ENCODE measurements at places on chromosomes 6 and 20.

GRCh38 chr20:39717936-39718335 is 755.8 kb downstream of the DHX35 start:
- DNase-seq, result no peak

GRCh38 chr6:7770111-7770510 is 44.2 kb downstream of the BMP6 start:
- DNase-seq, result no peak

GRCh38 chr20:40815156-40816038 is 126.4 kb upstream of the MAFB start:
- DNase-seq, result no peak

DNA sequence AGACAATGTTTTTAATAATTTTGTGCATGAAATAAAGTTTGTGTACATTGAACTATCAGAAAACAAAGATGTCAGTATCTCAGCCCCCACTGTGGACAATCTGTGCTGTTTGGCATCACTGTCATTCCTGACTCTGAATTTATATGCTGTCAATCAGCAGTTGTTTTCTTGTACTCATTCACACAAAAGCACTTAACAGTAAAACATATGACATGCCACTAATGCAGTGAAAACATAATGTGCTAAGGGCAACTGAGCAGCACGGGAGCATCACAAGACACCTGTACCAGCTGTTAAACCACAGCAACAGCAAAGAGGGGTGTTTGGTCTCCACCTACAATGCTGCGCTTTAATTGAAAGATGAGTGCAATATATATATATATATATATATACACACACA is 647.8 kb upstream of the SLC35B3 start:
- DNase-seq, result no peak

DNA sequence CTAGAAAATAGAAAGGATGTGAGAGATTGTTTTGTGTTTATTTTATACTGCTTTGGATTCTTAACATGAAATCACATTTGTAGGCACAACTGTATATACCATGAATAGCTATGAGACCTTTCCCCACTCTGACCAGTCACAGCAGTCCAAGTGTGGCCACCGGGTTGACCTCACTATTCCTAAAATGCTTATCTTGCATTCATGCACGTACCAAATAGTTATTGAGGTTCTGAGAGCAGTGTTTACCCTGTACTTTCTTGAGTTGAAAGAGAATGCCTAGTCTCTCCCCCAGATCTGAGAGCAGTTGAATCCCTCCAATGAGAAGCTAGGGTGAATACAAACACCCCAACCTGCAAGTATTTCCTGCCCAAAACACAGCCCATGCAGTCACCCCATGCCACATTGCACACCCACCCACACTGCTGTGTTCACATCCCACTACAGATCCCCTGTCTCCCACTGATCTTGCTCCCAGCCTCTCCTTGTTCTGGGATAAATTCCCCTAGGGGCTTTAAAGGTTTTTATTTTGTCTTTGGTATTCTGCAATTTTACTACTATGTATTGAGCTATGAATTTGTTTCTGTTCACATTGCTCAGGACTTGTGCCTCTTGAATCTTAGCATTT is 51.6 kb downstream of the GOPC start:
- DNase-seq, result no peak

DNA sequence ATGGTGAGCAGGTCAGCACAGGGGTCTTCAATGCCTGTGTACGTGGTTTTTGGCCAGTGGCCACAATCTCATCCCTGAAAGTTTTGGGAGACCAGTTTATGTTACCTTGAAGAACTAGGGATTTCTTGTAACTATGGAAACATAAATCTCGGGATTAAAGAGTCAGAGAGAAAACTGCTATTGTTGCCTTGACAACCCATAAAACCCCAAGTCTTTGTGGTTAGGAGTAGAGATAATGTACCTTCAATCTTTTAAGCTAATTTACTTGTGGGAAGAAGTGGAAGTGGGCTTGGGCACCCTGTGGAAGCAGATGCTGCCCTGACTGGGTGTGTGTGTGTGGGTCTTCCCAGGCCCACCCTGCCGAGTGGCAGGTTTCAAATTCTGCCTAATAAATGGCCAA is 46.1 kb upstream of the ZNF831 start:
- no peak for DNase-seq

GRCh38 chr20:46494077-46494476 is 19.3 kb downstream of the ZNF334 start:
- no peak for DNase-seq

DNA sequence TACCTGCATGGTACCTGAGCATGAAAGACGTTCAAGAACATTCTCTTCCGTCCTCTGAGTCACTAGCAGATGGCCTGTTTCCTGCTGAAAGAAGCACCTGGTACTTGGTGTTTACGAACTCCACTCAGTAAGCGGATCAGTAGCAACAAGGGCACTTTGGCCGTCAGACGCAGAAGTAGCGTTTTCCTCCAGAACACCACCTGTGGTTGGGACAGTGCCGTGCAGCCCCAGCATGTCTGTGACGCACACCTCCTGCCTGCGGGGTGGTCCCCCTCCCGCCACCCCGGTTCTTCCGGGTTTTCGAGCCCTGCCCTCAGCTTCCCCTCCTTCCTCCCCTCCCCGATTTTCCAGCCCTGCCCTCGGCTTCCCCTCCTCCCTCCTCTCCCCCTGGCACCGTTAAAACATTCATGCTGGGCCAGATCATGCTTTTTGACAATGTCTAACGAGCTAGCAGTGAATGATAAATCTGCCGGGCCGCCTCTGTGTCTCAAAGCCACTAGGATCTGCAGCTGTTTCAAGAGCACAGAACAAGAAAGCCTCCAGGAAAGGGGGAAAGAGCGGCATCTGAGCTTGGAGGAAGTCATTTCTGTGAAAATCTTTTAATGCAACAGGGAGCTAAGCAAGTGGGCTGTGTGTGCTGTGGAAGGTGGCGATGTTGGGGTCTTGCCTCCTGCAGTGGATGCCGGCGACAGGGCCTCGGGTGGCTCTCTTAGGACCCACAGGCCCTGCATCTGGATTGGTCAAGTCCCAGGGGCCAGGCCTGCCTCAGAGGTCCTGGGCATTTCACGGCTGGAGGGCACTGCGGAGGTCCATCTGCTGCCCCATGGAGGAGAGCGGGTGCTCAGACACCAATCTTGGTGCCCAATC is 207.9 kb downstream of the ERMARD start:
- DNase-seq, result peak; percentile 45

DNA sequence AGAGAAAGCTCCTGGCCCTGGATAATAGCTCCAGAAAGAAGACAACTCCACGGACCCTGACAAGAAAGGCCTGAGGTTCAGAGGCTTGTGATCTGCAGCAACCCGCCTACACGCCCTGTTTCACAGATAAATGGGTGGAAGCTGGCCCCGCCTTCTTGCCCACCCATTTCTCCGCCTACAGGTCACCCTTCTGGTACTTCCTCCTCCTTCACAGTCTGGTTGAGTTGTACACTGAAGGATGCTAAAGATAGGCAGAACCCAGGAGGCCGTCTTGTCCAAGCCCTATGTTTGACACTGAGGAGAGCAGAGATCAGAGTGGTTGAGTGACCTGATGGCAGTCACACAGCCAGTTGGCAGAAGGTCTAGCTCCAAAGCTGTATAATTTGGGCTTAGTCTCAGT is 34.2 kb upstream of the MDGA1 start:
- peak; percentile 84 for DNase-seq

GRCh38 chr6:84998223-84998622 is 233.8 kb upstream of the TBX18 start:
- no peak for DNase-seq

DNA sequence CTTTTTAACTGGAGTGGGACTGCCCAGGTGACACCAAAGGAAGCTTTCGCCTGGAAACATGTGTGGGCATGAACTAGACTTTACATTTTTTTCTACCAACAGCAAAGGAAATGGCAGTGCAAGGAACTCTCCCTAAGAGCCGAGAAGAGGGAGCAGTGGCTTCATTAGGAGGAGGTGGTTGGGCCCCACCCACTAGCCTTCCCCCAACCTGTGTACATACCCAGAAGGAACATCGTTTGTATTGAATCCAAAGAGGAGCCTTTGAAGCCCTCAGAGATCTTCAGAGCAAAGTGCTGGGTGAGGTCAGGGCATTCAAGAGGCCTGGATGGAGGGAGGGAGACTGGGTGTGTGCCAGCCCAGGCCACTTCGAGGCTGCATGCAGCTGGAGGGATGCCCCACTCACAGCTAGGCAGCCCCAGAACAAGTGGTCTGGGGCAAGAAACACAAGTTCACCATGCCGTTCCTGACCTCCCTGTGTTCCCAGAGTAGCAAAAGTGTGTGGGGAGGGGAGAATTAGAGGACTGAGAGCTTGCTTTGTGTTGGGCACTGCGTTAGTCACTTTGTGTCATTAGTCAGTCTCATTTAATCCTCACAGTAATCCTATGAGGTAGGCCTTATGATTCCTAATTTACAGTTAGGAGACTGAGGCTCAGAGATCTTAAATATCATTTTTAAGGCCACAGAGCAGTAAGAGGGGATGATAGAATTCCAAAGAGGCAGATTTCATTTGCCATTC is 191.6 kb upstream of the SUPT3H start:
- DNase-seq, result no peak

DNA sequence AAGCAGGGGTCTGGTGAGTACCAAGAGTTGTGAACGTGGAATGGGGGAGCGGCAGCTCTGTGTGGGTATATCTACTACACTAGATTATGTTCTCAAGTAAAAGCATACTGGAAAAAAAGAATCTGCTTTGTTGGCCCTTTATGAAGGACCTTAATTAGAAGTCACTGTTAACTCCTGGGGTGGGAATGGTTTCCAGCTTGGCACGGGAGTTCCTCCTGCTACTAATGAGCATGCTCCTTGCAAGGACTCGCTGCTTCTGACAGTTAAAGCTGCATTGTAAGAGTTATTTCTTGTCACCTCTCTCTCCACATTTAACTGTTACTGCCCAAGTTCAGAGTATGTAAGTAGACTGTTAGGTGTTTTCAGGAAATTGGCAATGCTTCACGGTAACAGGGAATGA is 292.7 kb downstream of the ZFAND3 start:
- DNase-seq, result no peak

- peak; percentile 83 for DNase-seq
These were observed 36.3 kb upstream of the SIRT5 start for GRCh38 chr6:13538084-13538483.

All from hematopoietic multipotent progenitor cell treated with erythropoietin and hydrocortisone succinate and interleukin-3 and kit ligand, for 4 days (in vitro differentiated cells).